ENCODE measurements at places on chromosomes 16 and 17.

- peak; percentile 87 for DNase-seq
Measured at GRCh38 chr16:30429678-30430427, at the start of gene DCTPP1. Gene DCTPP1, minus strand, starts transcription at chr16:30430030. Its CDS starts 50 bp downstream, at chr16:30429980.

DNA sequence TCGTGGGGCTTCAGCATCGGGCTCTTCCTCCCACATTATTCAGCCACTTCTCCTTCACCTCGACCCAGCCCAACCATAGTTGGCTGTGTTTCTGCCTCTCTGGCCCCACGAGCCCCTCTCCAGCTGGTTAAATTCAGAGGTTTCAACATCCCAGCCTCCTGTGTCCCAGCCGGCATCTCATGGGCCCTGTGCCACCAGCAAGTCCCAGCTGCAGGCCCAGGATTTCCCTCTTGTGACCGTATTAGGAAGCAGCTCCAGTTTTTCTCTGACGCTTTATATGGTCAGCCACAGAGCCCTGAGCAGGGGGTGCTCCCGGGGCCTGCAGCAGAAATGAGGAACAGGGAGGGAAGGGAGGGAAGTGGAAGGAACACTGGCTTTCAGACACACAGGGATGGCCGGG is 27.4 kb downstream of the MYH11 start:
- no peak for DNase-seq

GRCh38 chr17:63930951-63931575 is 1.1 kb downstream of the CD79B start:
- DNase-seq, result peak; percentile 35

- no peak for DNase-seq
Measured at GRCh38 chr16:83247767-83248372, 559.9 kb upstream of the HSBP1 start.

- DNase-seq, result no peak
Measured at GRCh38 chr17:31453896-31454295, 62.4 kb downstream of the RAB11FIP4 start.

DNA sequence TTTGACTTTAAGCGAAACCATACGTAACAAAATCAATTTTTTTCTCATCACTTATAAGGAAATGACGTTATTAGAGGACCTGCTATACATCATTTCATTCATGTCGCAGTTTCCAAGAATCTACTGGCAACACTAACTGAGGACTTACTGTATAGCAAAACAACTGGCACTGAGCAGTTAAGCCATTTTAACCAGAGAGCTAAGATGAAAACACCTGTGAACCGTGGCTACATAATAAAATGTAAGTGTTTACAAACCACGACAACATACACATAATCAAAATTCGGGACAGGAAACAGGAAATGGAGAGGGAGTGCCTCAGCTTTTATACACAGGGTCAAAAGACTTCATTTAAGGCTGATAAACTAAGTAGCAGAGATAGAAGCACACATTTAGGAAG is 29.5 kb downstream of the METTL16 start:
- no peak for DNase-seq

DNA sequence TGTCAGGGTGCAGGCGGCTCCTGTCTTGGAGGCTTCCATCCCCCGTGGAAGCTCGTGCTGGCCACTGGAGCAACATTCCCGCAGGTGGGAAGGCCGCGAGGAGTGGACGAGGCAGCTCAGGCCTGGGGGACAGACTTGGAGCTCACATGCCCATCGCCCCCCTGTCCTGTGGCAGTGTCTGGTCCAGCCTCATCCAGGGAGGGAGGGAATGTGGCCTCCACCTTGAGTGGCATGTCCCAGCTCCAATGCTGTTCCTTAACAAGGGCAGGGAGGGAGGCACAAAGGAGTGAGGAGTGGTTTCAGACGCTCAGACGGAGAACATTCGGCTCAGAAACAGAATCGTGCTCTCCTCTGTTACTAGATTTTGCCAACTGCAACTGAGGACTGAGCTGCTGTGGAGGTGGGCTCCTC is 159.4 kb upstream of the CHMP6 start:
- DNase-seq, result no peak

All from stimulated activated CD4-positive, alpha-beta T cell treated with anti-CD3 and anti-CD28 coated beads, Interleukin-15, amount 100 ng/mL, for 1 hour (primary cell).